Activated CD4-positive, CD25-positive, alpha-beta regulatory T cell (primary cell): ENCODE measurements at places on chromosomes 6 and 20.

DNA sequence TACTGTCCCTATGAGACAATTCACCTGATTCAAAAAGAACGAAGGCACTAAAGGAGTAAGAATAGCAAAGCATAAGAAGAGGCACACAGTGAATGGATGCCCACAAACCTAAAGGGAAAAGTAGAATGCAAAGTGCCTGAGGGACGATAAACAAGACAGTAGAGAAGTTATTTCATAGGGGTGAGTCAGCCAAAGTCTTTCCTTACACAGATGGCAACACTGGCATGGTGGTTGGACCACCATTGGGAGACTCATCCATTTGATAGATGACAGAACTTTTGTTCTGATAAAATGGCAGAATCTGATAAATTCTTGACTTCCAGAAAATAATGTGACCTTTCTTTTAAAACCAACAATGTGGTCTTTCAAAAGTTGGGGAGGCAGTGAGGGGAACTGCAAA lies 148.1 kb upstream of the HDAC2 start:
- no peak for DNase-seq

DNA sequence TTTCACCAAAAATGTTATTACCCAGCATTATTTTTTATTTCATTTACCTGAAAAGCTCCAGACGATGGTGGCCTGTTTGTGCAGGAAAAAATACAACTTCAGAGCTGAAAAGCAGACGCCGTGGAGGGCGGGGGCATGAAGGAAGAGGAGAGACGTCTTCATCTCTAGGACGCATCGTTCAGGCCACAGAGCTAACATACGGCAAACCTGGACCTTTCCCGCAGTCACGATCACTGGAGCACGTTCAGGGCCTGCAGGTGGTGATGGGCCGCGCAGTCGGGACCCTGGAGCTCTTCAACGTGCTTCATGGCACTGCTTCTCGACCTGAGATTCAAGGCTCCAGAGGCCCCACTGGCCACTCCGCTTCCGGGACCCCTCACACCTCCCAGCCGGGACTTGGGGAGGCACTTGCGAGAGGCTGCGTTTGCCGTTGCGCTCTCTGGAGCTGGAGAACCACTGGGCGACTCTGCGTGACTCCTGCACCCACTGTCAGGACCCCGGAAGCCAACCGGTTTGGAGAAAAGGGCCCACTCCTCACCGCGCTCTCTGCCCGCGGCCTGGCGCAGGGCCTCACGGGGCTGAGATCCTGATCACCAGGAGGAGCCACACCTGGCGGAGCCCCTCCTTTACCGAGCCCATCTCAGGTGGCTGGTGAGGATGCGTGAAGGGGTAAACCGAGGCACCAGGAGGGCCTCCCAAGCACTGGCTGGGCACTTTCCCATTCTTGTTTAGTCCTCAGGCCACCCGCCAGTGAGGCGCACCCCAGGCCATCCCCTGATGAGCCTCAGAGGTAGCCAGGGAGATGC lies 164.4 kb upstream of the AFDN start:
- no peak for DNase-seq

GRCh38 chr20:47280228-47280627 lies 76.3 kb downstream of the ZMYND8 start:
- no peak for DNase-seq

DNA sequence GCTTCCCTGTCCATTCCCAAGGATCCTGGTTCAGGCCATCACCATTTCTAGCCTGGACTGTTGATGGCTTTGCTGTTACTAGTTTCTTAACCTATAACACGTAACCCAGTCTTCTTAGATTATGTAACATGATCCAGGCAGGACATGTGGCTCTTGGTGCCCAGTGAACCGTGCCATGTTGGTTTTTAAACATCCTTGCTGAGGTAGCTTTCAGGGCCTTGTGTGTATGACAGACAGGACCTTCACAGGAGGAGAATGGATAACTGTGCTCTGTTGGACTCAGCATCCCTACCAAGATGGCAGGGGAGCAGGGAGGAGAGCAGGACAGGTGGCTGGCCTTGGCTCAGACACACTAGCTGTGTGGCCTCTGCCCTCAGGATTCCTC lies 46.8 kb downstream of the PANK2 start:
- no peak for DNase-seq

- DNase-seq, result no peak
Measured at GRCh38 chr6:11356404-11357155, 124.1 kb upstream of the NEDD9 start.
